IMR-90 (cell line): ENCODE measurements at places on chromosomes 6 and 20. TPM values are rescaled to one million over a fixed set of nuclear protein-coding genes. Genes with fewer than 3 reads are reported as not detected.

Gene PDE7B
- 12.4 and 15.6 TPM in 2 replicates for total RNA-seq

GRCh38 chr6:85684133-85684808, 41.6 kb upstream of the SYNCRIP start:
- peak; percentile 48 for DNase-seq

GRCh38 chr20:25669826-25670422, 26.7 kb downstream of the ZNF337 start:
- DNase-seq, result peak; percentile 87

- DNase-seq, result peak; percentile 49
Observed at GRCh38 chr6:148700741-148701311, 46.0 kb upstream of the UST start.

GRCh38 chr6:118700531-118700930, 49.1 kb upstream of the CEP85L start:
- DNase-seq, result no peak

DNA sequence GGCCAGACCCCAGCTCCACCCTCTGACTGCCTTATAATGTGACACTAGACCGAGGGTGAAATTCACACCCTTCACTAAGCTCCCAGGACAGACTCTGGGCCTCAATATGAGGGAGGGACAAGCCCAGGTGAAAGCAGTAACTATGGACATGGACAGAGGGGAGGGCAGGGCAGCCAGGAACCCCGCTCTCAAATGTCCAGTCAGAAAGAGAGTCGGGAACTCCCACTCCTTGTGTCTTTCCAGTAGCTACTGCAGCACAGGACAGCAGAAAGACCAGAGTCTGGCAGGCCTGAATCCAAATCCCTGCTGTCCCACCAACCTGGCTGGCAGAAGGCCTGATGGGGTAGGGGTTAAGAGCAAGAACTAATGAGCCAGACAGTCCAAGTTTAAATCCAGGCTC, 6.4 kb downstream of the C20orf96 start:
- no peak for DNase-seq

DNA sequence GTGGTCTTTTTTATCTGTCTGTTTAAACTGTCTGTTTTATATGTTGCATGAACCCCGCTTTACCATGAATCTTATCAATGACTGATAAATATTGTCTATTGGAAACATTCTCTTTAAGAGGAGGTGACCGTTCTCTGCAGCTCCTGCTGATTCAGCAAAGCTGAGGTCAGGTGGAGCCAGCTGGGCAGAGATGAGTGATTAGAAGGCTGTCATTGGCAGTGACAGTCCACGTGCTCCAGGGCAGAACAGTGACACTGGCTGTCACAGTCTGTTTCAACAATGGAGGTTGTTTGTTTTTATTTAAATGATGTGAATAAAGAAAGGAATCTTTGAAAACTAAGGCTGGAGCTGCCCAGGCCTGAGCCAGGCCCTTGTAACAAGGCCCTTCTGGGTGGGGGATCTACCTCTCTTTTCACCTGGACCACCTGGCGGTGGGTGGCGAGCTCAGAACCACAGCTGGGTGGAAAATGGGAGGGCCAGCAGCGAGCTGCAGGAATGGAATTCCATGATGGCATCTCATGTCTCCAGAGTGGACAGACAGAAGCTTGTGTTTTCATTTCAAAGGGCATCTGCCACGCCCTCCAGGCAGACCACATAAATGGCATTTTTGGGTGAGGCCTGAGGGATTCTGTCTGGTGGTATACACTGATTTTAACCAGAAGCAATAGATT, 12.6 kb downstream of the SYNJ2 start:
- DNase-seq, result no peak

- DNase-seq, result no peak
Observed at GRCh38 chr6:119586250-119586882, 236.8 kb upstream of the MAN1A1 start.
